IPS DF 6.9 (cell line): ENCODE measurements at places on chromosomes 7 and 10.

DNA sequence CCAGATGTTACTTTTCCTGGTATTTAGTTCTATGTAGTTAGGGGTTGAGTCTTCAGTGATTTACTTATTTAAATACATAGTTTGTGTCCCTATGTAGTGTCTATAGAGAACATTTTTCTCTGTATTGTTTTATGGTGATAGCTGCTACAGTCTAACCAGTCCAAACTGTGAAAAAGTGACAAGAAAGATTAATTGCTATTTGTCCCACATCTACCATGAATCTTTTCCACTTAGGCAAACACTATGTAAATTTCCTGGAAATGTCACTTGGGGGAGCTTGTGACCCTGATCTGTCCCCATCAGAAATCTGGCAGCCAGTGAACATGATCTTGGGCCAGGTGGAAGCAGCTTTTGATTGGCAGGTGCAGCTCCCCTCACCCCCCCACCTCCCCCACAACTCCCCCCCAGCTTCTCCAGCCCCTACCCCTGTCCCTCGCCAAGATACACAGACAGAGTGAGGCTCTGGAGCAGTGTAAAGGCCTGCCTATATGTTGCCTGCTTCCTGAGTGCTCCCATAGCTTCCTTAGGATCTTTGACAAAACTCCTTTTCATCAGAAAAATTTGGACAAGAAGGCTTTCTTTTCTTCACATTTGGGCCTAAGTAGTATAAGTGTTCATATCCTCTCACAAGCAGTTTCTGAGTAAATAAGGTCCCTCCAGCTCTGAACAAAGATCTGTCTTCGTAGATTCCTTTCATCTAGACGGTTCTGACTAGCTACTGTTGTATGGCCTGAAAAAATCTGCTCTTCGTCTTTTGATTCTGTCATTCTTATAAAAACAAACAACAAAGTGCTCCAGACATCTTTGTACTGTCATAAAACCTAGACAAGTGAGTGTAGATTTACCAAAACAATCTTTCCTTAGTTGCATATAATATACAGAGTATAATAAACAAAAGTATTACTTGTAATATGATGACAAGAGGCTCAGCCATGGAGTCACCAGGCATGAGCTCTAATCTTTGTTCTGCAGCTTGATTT is 31.5 kb upstream of the SLC13A1 start:
- no peak for DNase-seq

DNA sequence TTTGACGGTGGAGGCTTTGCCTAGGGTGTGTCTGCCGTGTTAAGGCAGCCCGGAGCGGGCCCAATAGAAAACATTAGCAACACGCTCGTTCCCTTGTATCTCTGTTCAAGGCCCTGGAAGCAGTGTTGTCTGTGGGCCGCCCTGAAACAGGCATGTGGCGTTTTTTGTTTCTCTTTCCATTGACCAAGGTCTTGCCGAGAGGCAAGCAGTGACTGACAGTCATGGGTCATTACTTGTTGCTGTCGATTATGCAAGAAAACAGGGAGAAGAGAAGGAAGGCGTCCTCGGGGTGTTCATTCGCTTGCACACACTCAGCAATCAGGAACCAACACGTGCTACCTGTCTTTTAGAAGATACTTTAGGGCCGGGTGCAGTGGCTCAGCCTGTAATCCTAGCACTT is 92.5 kb downstream of the EZH2 start:
- no peak for DNase-seq

- DNase-seq = no peak
Measured at GRCh38 chr7:102927312-102927933, 14.6 kb downstream of the LRRC17 start.

DNA sequence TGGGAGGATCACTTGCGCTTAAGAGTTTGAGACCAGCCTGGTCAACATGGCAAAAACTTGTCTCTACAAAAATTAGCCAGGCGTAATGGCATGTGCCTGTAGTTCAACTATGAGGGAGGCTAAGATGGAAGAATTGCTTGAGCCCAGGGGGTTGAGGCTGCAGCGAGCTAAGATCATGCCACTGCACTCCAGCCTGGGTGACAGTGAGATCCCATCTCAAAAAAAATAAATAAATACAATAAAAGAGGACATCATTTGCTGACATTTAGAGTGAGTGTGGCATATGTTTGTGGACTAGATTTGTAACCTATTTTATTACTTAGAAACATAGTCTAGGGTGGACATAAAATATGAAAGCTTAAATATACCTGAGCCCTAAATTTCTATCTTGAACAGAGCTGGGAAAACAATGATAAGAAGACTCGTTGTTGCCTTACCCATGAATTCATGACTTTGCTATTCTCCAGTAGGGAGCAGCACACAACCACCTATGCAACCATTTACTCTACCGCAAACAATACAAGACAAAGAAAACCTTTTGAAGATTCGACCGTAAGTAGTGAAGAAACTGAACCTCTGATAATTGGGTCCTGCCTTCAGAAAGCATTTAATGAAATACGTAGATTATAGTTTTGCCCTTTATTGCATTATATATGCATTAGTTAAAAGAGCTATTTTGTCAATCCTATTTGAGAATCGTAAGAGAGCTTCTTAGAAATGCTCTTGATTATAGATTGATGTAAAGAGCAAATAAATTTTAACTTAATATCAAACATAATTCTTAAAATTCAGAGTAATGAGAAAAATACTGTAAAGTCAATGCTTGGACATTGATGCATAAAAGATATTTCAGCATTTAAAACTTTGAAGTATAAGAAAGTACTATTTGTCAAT is 83.5 kb downstream of the GNAT3 start:
- peak; percentile 20 for DNase-seq

GRCh38 chr7:33089142-33089541 is 20.1 kb downstream of the RP9 start:
- DNase-seq = no peak

DNA sequence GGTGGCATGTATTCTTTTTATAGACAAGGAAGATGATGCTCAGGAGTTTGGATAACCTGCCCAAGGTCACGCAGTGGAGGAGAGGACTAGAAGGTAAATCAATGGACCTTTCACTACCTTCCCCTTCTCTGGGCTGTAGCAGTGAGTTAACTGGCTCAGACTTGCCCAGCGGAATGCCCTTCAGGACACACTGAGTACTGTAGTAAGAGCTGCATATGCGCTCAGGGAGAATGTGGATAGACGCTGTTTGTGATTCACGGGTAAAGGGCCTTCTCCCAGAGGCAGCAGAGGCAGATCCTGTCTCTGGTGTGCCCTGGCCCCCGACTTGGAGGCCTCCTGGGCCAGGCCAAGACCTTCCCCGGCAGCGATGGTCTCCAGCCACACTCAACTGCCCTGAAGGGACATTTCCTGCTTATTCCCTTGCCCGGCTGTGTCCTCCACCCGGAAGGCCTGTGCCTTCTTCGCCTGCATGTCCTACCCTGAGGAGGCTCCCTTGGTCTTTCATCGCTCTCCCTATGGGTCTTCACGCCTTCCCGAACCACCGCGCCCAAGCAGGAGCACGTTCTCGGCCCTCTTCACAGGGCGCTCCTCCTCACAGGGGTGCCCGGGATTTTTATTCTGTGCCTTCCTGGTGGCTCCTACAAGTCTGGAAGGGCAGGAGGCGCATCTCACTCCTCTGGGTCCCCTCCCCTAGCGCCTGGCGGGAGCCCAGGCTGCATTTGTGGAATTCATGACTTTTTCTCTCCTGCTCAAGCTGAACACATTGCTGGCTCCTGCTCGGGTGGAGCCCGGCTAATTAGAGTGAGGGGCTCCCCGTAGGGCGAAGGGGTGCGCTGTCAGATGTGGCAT is 1.8 kb upstream of the IKZF1 start:
- no peak for DNase-seq

DNA sequence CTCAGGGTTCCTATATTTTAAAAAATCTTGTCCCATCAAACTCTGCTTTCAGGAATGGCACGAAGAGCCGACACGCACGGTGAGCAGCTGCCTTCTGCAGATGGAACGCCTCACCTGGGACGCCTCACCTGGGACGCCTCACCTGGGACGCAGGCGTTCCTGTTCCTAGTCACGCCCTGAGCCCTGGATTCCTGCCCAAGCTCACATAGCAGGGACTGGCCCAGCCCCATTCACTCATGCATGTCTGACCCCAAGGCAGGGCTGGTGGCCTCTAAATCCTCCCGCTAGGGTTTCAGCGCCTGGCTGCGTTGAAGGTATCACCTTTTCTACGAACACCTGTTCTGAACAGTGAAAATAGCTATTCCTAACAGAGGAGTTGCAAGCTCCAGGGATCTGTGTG is 49.8 kb downstream of the CARD11 start:
- DNase-seq = no peak
